ENCODE measurements at places on chromosomes 1 and 21.

DNA sequence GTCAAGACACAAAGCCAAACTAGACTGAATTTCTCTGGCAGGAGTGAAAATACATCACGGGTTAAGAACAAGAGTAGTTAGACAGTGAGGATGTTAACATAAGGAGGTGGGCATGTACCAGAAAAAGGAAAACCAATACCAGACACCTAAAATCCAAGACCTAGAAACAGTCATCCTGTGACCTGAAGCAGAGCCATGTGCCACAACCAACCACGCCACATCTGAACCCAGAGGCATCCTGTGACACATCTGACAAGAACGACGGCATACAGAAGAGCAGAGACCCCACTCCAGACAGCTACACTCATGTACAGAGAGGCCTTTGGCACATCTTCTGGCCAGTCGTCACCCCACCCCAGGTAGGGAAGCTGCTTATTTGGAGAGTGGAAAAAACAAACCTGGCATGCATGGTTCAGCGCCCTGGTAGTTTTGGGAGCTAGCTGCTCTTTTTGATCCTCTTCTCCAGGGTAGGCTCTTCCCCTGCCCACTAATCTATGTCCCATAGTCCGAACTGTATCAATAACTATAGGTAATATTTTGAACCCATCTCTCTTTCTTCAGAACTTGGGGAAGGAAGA is 72.1 kb downstream of the SLC45A1 start:
- no peak for DNase-seq

DNA sequence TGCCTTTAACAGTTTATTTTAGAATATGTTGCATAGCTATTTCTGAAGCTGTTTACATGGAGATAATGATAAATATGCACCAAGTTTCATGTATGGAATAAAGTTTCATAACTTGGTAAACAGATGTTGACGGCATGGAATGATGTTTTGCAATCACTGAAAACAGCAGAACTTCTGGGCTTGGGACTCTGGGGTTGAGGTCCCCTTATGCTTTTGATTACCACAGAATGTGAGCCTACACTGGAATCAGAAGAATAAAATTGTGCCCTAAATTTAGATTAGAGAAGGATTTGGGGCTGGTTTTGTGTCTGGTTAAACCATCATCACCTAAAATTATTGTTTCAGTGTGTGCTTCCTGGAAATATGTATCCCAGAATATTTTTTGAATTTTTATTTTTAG is 11.1 kb downstream of the KRTAP24-1 start:
- DNase-seq, result no peak

- no peak for DNase-seq
Measured at GRCh38 chr1:66339944-66340343, 194.0 kb upstream of the SGIP1 start.

DNA sequence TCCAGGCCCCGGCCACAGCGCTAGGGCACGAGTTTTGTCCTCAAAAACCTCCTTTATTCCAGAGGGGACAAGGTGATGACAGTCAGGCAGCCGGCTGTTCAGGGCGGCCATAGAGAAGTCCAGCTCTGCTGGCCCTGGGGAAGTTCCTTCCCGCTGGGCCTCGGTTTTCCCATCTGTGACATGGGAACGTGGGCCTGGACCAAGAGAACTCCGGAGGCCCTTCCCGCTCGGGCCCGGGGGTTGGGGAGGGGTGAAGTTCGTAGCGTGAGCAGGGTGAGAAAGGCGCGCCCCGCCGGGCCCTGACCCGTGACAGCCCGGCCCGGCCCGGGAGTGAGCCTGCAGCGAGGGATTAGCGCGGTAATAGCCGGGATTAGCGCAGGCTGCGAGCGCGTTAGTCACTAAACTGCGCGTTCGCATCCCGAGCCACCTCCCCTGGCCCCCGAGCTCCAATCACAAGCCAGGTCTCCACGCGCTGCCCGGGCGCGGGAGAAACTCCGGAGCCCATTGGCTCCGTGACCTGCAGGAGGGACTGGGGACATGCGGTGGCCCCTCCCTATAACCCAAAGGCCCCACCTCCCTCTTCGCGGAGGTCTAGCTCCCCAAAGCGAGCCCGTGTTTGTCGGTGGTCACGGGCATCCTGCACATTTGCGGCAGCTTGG is 29.8 kb upstream of the PADI2 start:
- no peak for DNase-seq

GRCh38 chr1:203860396-203861025 is 888 bp upstream of the SNRPE start:
- peak; percentile 84 for DNase-seq

GRCh38 chr1:189859385-189859977 is 618.2 kb downstream of the BRINP3 start:
- no peak for DNase-seq

GRCh38 chr21:42733874-42734273 is 80.5 kb downstream of the PDE9A start:
- DNase-seq, result no peak

- DNase-seq, result no peak
Measured at GRCh38 chr1:11354893-11355553, 82.0 kb downstream of the UBIAD1 start.

DNA sequence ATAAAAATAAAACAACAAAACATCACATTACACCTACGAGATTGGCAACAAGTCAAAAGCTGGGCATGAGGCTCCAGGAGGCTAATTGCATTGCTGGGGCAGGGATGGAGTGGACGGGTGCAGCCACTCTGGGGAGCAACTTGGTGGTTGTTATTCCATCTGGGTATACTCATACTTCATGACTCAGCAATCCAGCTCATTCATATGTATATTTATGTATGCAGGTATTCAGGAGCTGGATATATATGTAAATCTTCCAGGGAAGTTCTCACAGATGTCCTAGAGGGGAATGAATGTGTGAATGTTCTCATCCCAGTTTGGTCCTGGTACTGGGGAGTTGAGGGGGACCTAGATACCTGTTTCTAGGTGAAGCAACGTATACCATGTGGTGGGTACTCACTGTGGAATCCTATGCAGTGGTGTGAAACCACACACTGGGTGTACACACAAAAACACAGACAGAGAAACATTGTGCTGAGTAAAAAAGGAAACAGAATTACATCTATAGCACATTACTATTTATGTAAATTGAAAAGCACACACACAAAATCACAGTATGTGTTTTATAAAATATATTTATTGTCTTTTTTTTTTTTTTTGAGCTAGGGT is 79.7 kb upstream of the RAB4A start:
- DNase-seq, result peak; percentile 31

- DNase-seq, result no peak
Measured at GRCh38 chr1:200919386-200919785, 24.7 kb downstream of the INAVA start.

DNA sequence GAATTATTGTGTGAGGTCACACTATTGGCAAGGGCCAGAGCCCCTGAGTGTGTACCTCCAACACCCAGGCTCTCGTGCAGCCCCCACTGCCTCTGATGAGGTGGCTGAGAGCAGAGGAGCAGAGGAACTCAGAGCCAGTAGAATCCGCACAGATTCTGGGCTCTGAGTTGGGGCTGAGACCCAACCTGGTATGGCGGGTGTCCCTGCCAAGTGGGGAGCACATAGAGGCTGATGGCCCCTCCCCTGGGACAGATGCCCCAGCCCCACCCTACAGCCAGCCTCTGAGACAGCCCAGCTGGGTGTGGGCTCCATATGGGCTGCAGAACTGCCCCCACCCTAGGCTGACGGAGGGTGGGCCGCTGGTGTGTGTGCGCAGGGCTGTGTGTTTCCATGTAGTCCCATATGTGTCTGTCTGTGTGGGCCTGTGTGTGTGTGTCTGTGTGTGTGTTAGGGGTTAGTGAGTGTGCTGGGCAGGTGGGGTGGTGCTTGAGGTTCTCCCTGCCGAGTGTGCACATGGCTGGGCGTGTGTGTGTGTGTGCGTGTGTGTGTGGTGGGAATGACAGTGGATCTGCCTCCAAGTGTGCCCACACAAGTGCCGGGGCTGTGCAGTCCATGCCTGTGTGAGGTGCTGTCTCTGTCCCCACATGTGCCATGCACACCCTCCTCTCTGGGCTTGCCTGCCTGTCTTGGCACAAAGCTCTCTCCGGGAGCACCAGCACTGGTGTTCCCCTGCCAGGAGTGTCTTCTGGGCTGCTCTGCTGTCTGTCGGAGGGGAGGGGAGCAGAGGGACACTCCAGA is 24.4 kb downstream of the FOXO6 start:
- DNase-seq, result no peak

DNA sequence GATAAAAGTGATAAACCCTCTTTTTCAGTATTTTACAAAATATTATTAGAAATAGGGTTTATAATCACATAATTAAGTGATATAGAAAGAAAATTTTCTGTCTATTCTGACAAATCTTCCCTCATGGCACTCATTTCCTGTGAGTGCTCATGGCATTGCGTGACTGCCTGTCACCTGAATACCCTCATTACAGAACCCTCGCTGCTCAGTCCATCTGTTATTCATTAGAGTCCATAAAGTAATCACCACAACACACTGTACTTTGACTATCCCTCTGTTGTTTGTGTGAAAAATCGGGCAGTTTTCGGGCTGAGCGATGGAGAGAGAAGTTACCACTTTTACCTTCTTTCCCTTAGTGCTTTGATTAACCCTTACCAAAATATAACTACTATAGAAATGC is 100.4 kb upstream of the BRINP3 start:
- no peak for DNase-seq

GRCh38 chr1:83109692-83110091 is 889.2 kb downstream of the TTLL7 start:
- DNase-seq, result no peak

DNA sequence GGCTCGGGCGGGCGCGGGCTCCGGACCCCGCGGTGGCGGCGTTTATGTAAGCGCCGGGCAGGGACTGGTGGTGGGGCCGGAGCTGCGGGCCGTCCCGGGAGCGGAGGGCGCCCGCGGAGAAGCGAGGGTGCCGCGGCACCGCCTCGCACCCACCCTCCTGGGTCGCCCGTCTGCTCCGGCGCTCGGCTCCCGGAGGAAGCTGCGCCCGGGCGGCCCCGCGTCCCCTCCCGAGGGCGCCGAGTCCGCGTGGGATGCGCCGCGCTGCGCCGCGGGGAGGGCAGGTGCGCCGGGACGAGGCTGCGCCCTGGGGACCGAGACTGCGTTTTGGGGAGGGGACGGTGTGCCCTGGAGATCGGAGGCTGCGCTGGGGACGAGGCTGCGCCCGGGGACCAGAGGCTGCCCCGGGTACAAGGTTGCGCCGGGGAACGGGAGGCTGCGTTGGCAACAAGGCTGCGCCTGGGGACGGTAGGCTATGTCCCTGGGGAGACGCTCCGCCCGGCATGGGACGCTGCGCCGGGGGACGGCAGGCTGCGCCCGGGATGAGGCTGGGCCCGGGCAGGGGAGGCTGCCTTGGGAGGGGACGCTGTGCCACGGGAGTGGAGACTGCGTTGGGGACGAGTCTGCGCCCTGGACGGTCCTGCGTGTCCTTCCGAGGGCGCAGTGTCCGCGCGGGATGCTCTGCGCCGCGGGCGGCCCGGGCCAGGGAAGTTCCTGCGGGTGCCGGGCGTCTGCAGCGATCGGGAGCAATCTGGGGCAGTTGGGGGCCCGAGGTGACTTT is 627 bp downstream of the ADARB1 start:
- peak; percentile 42 for DNase-seq

DNA sequence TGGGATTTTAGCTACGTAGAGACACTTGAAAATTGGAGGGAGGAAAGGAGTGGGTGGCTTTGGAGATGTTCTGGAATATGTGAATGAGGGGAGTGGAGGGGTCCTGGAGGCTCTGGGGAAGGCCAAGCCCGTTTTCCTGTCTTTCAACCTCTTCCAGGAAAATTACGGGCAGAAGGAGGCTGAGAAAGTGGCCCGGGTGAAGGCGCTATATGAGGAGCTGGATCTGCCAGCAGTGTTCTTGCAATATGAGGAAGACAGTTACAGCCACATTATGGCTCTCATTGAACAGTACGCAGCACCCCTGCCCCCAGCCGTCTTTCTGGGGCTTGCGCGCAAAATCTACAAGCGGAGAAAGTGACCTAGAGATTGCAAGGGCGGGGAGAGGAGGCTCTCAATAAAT is 442 bp upstream of the RUSC1 start:
- DNase-seq, result no peak

DNA sequence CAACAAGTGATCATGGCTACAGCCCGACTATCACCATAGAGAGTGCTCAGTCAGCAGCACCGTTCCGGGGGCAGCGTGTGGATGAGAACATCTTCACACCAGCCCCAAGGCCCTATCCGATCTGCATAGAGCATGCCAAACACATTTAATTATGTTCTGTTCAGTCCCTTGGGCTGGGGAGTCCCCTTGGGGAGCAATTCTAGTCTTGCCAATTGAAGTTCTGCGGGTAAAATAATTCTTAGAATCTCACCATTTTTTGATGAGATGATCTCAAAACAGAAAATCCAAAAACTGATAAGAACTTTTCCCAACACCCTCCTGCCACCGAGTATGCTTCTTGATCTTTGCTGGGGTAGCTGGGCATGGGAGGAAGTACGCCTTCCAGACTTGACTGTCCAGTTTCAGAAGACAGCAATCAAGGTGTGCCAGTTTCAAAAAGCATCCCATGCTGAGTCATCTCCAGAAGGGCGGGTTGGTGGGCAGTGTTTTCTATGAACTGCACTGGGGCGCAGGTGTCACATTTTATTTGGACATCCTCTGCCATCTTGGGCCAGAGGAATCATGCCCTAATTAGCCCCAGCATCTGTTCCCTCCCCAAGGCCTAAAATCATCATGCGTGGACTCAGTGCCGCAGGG is 20.8 kb upstream of the PTPRF start:
- no peak for DNase-seq

DNA sequence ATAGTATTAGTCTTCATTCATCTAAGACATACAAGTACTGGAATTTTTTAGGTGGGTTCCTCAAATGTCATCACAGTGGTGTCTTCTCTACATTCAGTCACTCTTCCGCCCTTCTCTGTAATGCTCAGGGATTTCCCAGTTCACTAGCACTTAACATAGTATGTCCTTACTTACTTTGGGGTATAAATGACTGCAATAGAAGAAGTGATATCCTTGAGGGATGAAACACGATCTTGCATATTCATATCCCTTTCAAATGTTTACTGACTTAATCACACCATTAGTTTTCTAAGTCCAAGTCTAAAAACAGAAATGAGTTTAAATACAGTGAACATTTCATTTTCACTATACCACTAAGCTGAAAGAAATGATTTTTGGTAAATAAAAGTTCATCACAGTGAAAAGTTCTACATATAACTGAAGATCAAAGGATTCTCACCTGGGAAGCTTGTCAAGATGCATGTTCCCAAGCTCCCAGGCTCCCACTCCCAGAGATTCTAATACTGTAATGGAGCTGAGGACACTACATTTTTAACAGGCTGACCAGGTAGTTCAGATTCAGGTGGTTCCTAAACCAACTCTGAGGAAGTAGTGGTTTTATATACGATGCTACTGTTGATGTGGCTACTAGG is 29.7 kb downstream of the MRPL39 start:
- no peak for DNase-seq

GRCh38 chr1:41381692-41382479 is 20.7 kb downstream of the FOXO6 start:
- no peak for DNase-seq

DNA sequence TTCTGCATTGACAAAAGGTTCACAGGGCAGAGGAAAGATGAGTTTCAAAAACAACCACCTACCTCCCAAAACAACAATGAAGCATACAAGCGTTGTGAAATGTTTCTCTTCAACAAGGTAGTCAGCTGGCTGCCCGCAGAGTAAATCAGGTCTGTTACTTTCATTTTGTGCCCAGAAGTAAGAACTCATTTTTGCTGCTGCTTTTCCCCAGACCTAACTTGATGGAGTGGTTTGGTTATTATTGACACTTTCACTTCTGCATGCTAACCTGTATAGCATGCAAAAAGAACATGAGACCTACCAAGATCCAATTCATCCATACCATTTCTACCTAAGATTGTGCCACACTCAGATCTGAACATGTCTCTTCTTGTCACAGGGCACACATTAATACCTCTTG is 1.3 kb downstream of the SLC9C2 start:
- DNase-seq, result no peak
